ENCODE measurements at places on chromosomes 1 and 21.
A peak's percentile ranks its signal among the peaks of the same experiment; 100 is the strongest.

DNA sequence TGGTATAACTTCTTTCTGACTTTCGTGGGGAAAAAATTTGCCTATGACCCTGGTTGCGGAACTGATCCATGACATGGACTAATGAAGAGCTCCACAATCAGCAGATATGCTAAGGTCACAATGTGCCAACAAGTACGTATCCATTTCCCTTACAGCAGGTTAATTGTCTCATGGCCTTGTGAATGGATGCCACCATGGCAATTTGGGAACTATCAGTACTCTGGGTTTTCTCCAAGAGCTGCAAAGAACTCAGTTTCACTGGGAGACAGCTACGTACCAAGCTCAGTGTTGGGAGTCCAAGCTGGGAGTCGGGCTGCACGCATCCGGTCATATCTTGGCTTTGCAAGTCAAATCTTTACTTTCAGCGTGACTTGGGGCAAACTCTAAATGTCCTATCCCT is 64.8 kb downstream of the TIAM1 start:
- DNase-seq: no peak

DNA sequence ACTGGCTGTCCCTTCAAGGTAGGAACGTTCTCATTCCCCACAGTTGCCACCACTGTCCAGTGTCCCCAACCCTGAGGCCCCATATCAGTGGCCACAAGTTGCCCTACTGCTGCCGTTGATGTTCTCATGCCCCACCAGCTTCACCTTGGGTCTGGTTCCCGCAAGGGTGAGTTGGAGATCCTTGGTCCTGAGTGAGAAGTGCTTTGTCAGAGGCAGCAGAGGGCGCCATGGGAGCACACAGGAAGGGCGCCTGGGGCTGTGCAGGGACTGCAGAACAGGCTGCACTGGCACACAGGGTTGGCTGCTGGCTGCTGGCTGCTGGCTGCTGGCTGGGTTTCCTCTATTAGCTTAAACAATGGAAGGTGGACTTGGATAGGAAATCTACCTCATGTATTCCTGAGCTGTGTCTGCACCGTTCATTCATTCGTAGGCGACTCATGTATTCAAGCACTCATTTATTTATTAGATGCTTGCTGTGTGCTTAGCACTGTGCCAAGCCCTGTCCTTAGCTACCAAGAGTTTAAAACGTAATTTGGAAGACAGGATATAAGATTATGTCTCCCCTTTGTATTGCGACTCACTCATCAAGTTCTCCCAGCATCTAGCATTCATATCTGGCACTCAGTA is 2.1 kb upstream of the S100A9 start:
- DNase-seq: no peak

GRCh38 chr1:201633811-201634210 is 94.9 kb downstream of the NAV1 start:
- DNase-seq: no peak

GRCh38 chr21:45372732-45373355 is 32.1 kb upstream of the COL18A1 start:
- peak; percentile 10 for DNase-seq

DNA sequence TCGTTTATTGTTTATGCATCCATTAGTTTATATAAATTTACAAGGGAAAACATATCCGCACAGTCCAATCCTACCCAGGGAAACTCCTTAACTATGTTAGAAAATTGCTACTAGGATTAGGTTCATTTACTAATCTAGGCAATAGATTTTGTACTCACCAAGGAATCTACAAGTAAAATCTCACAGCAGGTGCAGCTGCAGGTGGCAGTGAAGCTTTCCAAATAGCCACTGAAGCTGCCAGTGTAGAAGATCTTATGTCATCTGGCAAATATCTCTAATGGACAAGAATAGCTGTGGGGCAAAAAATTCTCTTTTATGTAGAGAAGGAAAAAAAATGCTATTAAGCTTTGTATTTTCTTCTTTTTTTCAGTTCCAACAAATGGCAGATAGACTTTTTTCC is 963.4 kb upstream of the ADGRL4 start:
- no peak for DNase-seq

DNA sequence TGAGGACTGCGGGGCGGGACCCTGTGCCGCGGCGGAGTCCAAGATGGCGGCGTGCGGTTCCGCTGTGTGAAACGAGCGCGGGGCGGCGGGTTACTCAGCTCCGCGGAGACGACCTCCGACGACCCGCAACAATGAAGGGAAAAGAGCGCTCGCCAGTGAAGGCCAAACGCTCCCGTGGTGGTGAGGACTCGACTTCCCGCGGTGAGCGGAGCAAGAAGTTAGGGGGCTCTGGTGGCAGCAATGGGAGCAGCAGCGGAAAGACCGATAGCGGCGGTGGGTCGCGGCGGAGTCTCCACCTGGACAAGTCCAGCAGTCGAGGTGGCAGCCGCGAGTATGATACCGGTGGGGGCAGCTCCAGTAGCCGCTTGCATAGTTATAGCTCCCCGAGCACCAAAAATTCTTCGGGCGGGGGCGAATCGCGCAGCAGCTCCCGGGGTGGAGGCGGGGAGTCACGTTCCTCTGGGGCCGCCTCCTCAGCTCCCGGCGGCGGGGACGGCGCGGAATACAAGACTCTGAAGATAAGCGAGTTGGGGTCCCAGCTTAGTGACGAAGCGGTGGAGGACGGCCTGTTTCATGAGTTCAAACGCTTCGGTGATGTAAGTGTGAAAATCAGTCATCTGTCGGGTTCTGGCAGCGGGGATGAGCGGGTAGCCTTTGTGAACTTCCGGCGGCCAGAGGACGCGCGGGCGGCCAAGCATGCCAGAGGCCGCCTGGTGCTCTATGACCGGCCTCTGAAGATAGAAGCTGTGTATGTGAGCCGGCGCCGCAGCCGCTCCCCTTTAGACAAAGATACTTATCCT is 430 bp downstream of the RBM15 start:
- no peak for DNase-seq

DNA sequence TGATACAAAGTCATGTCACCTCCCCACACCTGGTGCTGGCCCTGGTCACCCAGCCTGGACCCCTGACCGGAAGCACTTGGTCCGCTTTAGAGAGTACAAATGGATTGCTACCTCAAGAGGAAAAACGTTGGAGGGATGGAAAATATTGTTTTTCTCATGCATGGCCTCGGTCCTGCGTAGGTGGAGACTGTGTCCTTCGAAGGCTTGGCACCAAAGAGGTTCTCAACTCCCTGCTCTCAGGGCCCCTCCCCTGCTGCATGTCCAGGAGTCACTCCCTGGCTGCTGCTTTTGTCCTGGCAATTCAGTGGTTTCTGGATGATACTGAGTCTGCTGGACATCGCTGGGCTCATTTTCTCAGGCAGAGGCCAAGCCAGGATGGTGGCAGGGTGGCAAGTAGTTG is 529.8 kb downstream of the KIF26B start:
- no peak for DNase-seq

GRCh38 chr1:9659328-9659727 is 7.8 kb downstream of the PIK3CD start:
- DNase-seq: no peak

- DNase-seq: no peak
Measured at GRCh38 chr21:24895885-24896734, 711.2 kb downstream of the MRPL39 start.

- no peak for DNase-seq
Measured at GRCh38 chr1:33797849-33798248, 66.0 kb upstream of the HMGB4 start.

DNA sequence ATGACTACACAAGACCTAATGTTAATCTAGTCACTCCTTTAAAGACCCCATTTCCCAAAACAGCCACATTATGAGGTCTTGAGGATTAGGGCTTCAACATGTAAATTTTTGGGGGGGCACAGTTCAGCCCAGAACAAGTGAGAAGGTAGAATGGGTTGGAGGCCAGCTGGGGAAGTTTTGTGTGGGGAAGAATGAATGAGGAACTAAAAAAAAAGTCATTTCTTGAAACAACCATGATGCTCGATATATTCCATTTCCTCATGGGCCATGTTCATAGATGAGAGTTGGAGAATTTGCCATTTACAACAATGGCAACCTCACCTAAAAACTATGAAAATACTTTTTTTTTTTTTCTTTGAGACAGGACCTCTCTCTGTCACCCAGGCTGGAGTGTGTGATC is 14.5 kb downstream of the NLRP3 start:
- no peak for DNase-seq

- no peak for DNase-seq
Measured at GRCh38 chr1:18473195-18473815, 7.4 kb upstream of the KLHDC7A start.

DNA sequence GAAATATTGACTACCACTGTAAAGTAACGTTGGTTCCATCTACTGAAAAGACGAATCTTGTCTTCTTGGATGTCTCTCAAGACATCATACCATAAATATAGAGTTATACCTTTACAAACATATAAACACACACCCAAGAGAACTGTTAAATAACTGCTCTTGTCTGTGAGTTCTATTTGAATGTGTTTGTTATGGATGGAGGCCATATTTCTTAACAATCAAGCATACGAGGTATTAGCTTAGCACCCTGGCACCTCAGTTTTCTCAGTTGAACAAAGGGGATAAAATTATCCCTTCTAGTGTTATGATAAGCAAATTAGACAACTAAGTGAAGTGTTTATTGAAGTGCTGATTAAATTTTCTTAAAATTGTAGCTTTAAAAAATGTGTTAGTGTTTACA is 336.6 kb upstream of the ZRANB2 start:
- no peak for DNase-seq

- peak; percentile 31 for DNase-seq
Measured at GRCh38 chr1:107536266-107536665, 395.4 kb downstream of the NTNG1 start.

GRCh38 chr1:151145304-151146071 is 943 bp downstream of the SEMA6C start:
- DNase-seq: peak; percentile 63

DNA sequence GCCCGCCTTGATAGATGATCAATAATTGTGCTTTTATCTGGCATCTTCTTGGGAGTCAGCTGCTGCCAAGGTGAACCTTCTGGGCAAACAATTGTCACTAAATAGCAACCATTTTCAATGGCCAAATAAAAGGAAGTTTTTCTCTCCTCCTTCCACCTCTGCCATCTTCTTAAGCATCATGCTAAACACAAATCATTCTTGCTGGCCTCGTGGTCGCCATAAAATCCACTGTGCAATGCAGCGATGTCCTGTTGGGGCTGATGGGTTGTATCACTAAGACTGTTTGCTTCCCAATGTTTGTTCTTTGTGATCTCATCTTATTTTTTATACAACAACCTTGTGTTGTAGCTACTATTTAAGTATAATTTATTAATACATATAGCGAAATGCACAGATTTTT is 8.0 kb downstream of the MAN1C1 start:
- no peak for DNase-seq

DNA sequence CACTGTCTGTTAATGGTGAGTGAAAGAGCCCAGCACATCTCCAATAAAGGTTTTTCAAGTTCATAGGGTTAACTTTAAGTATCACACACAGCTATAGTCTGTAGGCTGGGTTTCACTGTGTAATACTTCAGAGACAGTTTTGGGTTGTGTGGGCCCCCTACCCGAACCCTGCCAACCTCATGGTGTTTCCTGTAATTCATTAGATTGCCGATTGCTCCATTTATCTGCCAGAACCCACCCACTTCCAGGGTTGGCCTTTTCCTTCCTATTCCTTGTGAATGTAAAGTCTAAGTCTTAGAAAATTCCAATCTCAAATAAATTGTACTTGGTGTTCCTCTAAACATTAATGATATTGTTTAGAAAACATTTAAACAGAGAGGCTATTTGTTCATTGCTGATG is 43.6 kb downstream of the CTTNBP2NL start:
- no peak for DNase-seq

DNA sequence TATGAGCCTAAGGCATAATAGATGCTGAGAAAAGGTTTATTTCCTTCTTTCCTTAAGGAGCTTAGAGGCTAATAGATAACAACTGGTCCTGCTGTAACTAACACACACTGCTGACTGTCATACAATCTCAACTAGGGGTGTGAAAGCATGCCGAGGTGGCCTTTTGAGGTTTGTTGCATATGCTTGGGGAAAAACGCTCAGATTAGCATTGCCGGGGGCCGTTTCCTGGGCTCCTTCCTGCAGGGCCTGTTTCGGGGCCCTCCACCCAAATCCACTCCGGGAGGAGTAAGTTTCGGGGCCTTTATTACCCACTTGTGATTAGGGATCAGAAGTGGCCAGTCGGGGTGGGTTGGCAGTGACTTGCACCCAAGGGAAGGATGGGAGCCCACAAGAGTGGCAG is 27.2 kb upstream of the RCSD1 start:
- DNase-seq: no peak

GRCh38 chr1:108151548-108151947 is 48.6 kb downstream of the SLC25A24 start:
- DNase-seq: no peak

- DNase-seq: no peak
Measured at GRCh38 chr1:33641104-33641830, 168.8 kb downstream of the ZSCAN20 start.

DNA sequence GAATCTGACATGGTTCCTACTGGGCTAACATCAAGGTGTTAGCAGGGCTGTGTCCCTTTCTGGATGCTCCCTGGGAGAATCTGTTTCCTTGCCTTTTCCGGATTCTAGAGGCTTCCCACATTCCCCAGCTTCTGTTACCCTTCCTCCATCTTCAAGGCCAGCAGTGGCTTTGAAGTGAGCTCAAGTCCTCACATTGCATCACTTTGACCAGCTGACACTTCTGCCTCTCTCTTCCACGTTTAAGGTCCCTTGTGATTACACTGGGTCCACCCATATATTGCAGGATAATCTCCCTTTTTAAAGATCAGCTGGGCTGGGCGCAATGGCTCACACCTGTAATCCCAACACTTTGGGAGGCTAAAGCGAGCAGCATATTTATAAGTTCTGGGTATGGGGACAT is 33.1 kb downstream of the CNST start:
- no peak for DNase-seq

DNA sequence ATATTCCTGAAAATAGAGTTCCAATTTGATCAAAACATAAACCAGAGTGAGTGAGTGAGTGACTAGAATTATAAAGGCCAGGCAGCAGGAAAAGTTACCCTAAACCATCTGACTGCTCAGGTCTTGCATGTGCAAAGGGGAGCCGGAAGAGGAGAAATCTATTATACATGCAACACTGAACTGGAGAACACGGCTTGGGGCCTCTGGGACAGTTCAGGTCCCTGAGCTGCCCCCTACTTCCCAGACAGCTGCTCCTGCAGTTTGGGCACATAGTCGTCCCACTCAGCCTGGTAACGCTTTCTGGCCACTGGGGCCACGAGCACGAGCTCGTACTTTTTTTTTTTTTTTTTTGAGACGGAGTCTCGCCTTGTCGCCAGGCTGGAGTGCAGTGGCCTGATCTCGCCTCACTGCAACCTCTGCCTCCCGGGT is 40.1 kb downstream of the PTPRC start:
- DNase-seq: no peak

GRCh38 chr1:229661022-229661877 is 35.2 kb downstream of the URB2 start:
- peak; percentile 80 for DNase-seq

GRCh38 chr1:20662110-20662475 is 924 bp upstream of the DDOST start:
- DNase-seq: no peak

All from left hindlimb (tissue), 1 donor.